ENCODE measurements at places on chromosomes 4 and X. TPM values are rescaled to one million over a fixed set of nuclear protein-coding genes. Genes with fewer than 3 reads are reported as not detected.
A peak's percentile ranks its signal among the peaks of the same experiment; 100 is the strongest.

GRCh38 chrX:151359931-151360871, 36.8 kb upstream of the VMA21 start:
- H3K27me3 ChIP-seq = no peaks in the 10 kb centered on the region
- no peaks in the 10 kb centered on the region for H3K36me3 ChIP-seq
- H3K4me1 ChIP-seq = no peaks in the 10 kb centered on the region
- H3K4me3 ChIP-seq = no peak overlapping the region
- no peak overlapping the region for H3K27ac ChIP-seq
- no peak for DNase-seq

GRCh38 chr4:55117511-55117910, 7.9 kb downstream of the KDR start:
- H3K4me3 ChIP-seq = no peak overlapping the region
- no peaks in the 10 kb centered on the region for H3K36me3 ChIP-seq
- DNase-seq = no peak
- H3K4me1 ChIP-seq = no peaks in the 10 kb centered on the region
- no peak overlapping the region for H3K27ac ChIP-seq
- H3K27me3 ChIP-seq = no peaks in the 10 kb centered on the region

DNA sequence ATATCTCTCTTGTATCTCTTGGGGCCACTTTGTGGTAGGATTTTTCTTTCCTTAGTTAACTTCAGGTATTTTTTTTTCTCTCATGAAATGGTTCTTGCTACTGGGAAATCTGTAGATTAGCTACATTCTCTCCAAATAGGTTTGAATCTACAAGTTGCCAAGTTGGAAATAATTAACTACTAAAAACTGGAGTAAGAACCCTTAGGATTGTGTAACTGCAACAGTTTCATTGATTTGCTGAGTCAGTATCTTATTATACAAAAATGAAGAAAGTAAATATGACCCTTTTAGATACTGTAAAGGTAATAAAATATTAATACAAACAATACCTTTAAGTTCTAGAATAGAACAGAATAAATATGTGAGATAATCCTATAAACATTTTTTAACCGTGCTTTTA, 327.9 kb downstream of the CXXC4 start:
- no peak for DNase-seq
- H3K27me3 ChIP-seq = no peaks in the 10 kb centered on the region
- H3K36me3 ChIP-seq = no peaks in the 10 kb centered on the region
- no peak overlapping the region for H3K27ac ChIP-seq
- H3K4me1 ChIP-seq = peaks cover 4% of the 10 kb centered on the region

- H3K4me1 ChIP-seq = no peaks in the 10 kb centered on the region
- H3K27ac ChIP-seq = no peak overlapping the region
- DNase-seq = no peak
- no peak overlapping the region for H3K4me3 ChIP-seq
These were observed 10.9 kb upstream of the SASH3 start for GRCh38 chrX:129768586-129769466.

- H3K27me3 ChIP-seq = no peaks in the 10 kb centered on the region
- peak overlapping the region; percentile 74 for H3K27ac ChIP-seq
- H3K4me1 ChIP-seq = peaks cover 14% of the 10 kb centered on the region
- no peak for DNase-seq
These were observed 29.7 kb upstream of the FGF2 start for GRCh38 chr4:122796801-122797404.

GRCh38 chrX:40474205-40474626, 106.6 kb upstream of the ATP6AP2 start:
- no peaks in the 10 kb centered on the region for H3K4me1 ChIP-seq
- H3K27ac ChIP-seq = no peak overlapping the region
- H3K36me3 ChIP-seq = no peaks in the 10 kb centered on the region
- no peak overlapping the region for H3K4me3 ChIP-seq
- no peaks in the 10 kb centered on the region for H3K27me3 ChIP-seq

DNA sequence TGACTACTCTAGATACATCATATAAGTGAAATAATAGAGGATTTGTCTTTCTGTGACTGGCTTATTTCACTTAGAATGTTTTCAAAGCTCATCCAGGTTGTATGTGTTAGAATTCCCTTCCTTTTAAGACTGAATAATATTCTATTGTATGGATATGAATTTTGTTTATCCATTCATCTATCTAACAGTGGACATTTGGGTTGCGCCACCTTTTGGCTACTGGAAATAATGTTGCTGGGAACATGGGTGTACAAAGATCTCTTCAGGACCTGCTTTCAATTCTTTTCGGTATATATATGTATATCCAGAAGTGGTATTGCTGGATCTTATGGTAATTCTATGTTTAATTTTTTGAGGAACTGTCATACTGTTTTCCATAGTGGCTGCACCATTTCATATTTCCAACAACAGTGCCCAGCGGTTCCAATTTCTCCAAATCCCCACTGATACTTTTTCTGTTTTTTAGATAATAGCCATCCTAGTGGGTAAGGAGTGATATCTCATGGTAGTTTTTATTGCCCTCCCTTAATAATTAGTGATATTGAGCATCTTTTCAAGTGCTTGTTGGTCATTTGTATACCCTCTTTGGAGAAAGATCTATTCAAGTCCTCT, 3.4 kb upstream of the SCD5 start:
- no peaks in the 10 kb centered on the region for H3K27me3 ChIP-seq
- no peaks in the 10 kb centered on the region for H3K36me3 ChIP-seq
- no peak overlapping the region for H3K4me3 ChIP-seq
- DNase-seq = no peak
- H3K27ac ChIP-seq = no peak overlapping the region

DNA sequence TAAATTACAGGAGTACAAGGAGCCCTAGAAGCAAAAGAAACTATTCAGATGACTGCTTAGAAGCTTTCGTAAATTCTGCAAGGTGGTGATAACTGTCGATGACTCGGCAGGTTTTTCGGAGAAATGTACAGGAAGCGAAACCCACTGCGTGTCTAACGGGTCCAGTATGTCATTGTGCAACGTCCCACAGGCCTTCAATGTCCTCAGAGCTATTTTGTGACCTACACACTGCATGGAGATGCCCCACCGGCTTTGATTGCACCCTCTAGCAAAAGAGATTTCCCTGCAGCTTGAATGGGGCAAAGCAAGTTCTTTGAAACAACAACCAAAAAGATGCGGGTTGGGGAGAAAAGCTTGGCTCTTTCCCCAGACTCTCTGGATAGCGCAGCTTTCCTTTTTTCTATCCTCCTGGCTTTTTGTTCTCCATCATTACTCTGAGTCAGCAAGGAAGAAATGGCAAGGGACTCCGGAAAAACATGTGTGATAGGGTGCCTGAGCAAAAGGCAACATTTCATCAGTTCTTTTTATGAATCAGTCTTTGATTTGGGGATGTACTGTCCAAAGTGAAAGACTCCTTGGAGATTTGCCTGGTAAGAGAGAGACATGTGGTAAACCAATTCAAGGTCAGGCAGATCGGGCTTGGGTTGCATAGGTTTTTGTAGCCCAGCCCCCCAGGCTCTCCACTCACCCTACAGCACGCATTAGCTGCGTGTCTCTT, 112.0 kb upstream of the TBL1X start:
- H3K36me3 ChIP-seq = no peaks in the 10 kb centered on the region
- no peaks in the 10 kb centered on the region for H3K27me3 ChIP-seq
- DNase-seq = no peak
- H3K27ac ChIP-seq = no peak overlapping the region
- peaks cover 4% of the 10 kb centered on the region for H3K4me1 ChIP-seq
- H3K4me3 ChIP-seq = peak overlapping the region; percentile 33

DNA sequence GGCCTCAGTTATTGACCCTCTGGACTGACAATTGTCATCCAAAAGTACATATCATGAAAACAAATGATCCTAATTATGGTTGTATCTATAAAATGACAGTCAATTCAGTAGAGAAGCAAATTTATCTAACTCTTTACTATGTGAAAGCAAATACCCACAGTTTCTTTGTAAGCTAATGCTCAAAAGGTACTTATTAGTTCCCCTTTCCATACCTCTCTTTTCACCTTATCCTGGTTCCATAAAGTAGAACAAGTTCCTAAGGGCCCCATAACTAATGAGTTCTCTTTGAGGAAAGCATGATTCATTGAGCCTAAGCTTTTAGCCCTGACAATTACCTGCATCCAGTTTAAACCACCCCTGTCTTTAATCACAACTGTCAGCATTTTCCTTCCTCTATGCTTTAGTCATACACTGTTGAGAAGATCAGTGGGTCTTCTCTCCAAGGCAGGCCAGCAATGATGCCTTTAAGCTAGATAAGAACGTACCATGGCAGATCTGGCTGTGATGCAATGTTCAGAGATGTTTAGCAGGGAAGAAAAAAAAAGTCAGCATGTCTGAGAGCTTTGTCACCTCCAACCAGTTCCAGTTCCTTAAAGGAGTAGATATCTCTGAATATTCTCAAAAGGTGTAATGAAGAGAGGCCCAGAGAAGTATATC, 179.7 kb upstream of the RASGEF1B start:
- H3K4me1 ChIP-seq = no peaks in the 10 kb centered on the region
- H3K36me3 ChIP-seq = no peaks in the 10 kb centered on the region
- no peaks in the 10 kb centered on the region for H3K27me3 ChIP-seq
- H3K4me3 ChIP-seq = no peak overlapping the region

- H3K4me1 ChIP-seq = peaks cover 5% of the 10 kb centered on the region
- H3K4me3 ChIP-seq = no peak overlapping the region
- no peaks in the 10 kb centered on the region for H3K27me3 ChIP-seq
- no peak for DNase-seq
- H3K36me3 ChIP-seq = no peaks in the 10 kb centered on the region
- H3K27ac ChIP-seq = no peak overlapping the region
These were observed 115.8 kb upstream of the INPP4B start for GRCh38 chr4:142961866-142962265.

DNA sequence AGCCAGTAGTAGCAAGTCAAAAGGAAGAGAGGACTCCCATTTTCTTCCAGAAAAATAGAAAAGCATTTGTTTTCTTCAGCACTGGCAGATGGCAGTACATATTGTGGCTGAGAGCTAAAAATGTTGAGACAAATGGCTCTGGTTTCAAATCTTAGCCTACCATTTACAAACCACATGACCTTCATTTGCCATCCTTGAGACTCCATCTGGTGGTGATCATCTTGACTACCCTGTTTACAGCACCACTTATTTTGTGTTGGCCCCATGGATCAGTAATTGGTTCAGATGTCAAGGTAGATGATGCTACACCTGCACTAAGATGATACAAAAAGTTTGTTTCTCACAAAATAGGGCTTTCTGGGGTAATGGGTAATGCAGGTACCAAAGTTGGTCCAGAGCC, 951.8 kb upstream of the IGFBP7 start:
- H3K27me3 ChIP-seq = no peaks in the 10 kb centered on the region
- H3K4me1 ChIP-seq = no peaks in the 10 kb centered on the region
- H3K4me3 ChIP-seq = no peak overlapping the region
- DNase-seq = no peak

DNA sequence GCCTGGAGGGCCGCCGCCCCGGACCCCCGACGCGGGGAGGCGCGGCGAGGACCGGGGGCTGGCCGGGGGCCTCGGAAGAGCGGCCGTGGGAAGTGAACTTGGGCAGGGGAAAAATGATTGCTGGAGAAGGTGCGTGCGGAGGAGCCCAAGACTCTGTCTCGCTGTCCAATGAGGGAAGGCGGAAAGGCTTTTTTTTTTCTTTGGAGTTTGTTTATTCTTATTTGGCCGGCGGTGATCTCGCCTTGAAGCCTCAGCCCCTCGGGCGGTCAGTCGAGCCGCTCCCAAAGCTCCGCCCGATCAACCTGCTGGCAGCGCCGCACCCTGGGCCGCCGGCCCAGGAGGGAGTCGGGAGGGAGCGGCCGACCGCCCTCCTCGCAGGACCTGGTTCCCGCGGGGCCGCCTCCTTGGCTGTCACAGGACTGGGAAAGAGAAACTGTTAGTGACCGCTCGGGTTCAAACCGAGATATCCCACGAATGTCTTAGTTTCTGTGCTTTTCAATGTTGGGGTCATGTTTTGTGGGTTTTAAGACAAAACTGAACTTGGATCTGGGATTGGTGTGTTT, 2.5 kb downstream of the CPEB2 start:
- no peaks in the 10 kb centered on the region for H3K27me3 ChIP-seq
- peak overlapping the region; percentile 99 for H3K27ac ChIP-seq
- peak; percentile 58 for DNase-seq
- peaks cover 3% of the 10 kb centered on the region for H3K36me3 ChIP-seq
- H3K4me1 ChIP-seq = peaks cover 33% of the 10 kb centered on the region
- H3K4me3 ChIP-seq = peak overlapping the region; percentile 99

DNA sequence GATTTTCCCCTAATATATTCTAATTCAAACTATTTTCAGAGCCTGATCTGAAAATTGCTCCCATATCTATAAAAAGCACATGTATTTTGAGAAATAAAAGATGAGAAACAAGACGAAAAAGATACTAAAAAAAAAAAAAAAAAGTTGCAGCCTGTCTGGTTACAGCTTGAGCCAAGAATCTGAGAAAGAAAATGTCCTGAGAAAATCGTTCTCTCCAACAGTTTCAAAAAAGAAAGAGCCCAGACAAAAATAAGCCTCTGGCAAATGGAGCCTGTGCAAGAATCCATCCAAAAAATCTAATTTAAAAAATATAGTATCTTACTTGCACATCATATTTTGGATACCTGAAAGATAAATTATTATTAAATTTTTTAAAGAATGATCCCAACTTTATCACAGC, 163.0 kb upstream of the TBL1X start:
- H3K27ac ChIP-seq = peak overlapping the region; percentile 56

- no peaks in the 10 kb centered on the region for H3K27me3 ChIP-seq
- H3K36me3 ChIP-seq = no peaks in the 10 kb centered on the region
- peak overlapping the region; percentile 30 for H3K4me3 ChIP-seq
These were observed 37.6 kb downstream of the SEPTIN11 start for GRCh38 chr4:76987153-76987591.

- H3K4me1 ChIP-seq = no peaks in the 10 kb centered on the region
- no peak for DNase-seq
- no peak overlapping the region for H3K27ac ChIP-seq
- no peak overlapping the region for H3K4me3 ChIP-seq
- H3K27me3 ChIP-seq = no peaks in the 10 kb centered on the region
These were observed 29.9 kb downstream of the RBMX start for GRCh38 chrX:136850441-136851175.

Gene CHRDL1
- 48.6 TPM for total RNA-seq

Gene DNAAF6
- not detected for total RNA-seq

Gene MAGEA12
- not detected for total RNA-seq
